ENCODE measurements at places on chromosomes 11 and 22. TPM values are rescaled to one million over a fixed set of nuclear protein-coding genes. Genes with fewer than 3 reads are reported as not detected.
A peak's percentile ranks its signal among the peaks of the same experiment; 100 is the strongest.

Gene PPP1CA
- total RNA-seq = 163 TPM

Gene DLG2
- total RNA-seq = 2.9 TPM

- no peak for DNase-seq
Observed at GRCh38 chr22:20567371-20567847, 60.0 kb downstream of the MED15 start.

DNA sequence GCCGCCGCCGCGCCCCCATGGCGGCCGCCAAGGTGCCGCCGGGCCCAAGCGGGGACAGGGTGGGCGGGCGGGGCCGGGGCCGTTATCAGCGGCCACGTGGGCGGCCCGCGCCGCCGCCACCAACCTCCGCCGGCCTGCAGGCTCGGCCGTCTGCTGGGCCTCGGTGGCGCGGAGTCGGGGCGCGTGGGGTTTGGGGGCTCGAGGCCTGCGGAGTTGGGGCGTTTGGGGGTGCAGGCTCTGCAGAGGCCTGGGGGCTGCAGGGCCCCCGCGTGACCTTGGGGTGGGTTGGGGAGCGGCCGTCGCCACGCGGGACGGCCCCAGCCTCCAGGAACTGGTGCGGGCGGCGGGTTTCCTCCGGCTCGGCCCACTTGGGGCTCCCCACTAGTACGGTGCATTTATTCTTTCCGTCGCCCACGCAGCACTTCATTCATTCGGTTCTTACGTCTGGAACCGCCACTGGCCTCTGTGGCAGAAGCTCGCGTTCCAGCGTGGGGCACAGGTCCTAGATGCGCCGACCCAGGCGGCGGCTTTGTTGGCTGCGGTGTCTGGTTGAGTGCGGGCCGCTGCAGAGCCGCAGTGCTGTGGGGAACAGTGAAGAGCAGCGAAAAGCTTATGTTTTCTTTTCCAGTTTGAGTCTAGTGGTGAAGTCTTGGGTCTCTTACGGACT is 740 bp upstream of the TRMT2A start:
- peak; percentile 34 for DNase-seq

GRCh38 chr22:45997077-45997776 is 20.3 kb upstream of the WNT7B start:
- no peak for DNase-seq

DNA sequence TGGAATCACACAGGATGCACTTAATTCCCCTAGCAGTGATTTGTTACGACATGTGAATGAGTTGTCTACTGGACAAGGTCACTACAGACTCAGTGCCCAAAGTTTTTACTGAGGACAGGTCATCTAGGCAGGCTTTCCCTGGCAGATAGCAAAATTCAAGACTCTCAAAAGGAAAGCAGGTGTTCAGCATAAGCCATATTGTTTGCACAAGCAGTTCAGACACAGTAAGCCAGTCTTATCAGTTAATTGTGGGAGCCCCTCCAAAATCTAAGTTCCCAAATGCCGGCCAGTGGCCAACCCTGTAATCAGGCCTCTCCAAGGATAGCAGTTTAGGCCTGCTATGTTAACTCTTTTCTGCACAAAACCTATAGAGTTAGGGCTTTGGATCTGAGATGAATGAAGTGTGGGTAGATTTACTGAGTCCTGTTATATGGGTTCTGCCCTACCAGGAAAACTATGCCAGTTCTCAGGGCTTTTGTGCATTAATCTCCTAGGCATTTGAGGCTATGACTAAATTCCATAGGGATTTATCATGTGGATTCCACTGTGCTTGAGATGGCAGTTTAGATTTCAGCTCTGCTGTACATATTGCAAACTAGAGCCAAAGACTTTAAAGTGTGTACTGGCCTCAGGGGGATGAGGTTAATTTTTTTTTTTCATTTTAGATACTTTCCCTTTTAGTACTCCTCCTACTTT is 4.8 kb upstream of the ARHGEF12 start:
- DNase-seq = no peak

DNA sequence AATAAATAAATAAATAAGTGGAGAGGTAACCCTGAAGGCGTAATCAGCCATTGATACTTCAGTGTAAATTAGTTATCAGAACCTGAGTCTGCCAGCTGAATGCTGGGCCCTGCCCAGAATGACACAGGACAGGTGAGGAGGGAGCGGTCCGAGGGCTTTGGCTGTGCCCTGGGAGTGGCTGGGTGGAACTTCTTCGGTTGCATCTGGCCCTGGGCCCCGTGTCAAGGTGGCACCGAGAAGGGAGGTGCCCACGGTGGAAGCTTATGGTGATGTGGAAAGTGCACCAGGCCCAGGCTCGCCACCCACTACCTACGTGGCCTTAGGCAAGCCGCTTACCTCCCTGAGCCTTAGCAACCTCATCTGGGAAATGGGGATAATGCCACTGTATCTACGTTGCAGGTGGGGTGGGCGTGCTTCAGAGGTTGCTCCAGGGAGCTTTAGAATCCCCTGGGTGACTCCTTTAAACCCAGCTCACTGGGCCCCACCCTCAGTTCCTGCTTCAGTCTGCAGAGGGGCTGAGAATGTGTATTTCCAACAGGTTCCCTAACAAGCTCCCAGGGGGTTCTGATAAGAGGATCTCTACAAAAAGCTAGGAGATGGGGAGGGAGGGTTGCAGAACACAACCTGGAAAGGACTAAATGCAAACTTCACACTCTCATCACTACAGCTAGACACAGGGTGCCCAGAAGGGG is 38.8 kb downstream of the TXN2 start:
- no peak for DNase-seq

DNA sequence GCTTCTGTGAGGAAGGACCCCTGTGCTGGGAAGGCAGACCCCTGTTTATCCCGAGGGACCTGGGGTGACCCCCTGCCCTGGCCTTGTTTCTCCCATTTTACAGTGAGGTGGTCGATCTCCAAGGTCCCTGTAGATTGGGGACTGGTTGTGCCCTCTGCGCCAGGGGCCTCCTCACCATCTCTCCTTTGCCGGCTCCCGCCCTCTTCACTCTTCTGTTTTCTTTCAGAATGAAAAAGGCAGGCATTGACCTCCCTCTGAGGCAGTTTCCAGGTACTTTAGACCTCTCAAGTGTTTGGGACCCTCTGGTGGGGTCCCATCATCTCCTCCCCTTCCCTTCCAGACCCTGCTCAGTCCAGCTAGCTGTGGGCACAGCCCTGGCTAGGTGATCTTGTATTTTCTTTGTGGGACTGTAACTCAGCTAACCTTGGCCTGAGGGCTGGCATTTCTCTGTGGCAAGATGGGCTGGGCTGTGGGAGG is 1.5 kb downstream of the SERPINH1 start:
- DNase-seq = no peak

Gene ARHGAP42
- total RNA-seq = 21.4 TPM

GRCh38 chr11:1410366-1411291 is 20.9 kb downstream of the BRSK2 start:
- peak; percentile 74 for DNase-seq

DNA sequence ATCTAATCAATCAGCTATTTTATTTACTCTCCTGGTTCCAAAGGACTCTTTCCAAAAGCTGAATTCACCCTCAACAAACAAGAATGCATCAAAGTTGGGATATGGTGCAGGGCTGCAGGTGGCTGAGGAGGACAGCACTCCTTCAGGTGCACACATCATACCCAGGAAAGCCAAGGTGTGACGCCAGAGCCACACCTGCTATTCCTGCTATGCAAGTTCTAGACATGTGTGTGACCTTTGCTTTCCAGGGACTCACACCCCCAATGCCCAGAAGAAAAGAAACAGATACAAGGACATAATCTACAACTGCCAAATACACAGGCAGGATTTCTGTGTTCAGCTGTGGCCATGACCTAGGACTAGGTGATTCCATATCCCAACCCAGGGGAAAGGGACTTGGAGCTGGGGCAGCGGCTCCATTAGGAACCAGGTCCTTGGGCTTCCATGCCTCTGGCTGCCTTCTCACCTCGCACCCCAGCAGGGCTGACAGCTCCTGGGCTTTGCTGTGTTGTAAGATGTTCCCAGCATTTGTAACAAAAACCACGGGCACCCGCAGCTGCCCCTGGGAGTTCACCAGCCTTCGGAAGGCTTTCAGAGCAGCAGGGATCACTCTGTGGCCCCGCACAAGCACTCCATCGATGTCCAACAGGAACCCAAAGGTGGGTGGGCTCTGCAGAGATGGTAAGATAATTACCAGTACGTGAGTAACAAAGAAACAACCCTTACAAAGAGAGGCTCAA is 9.8 kb downstream of the HDHD5 start:
- DNase-seq = no peak

- DNase-seq = no peak
Observed at GRCh38 chr11:68589547-68590216, 94.7 kb upstream of the GAL start.

All from glutamatergic neuron (in vitro differentiated cells).